ENCODE measurements at places on chromosomes 13 and 19.

GRCh38 chr19:18160971-18161635 is 8.1 kb downstream of the PIK3R2 start:
- DNase-seq: peak; percentile 94

- no peak for DNase-seq
Observed at GRCh38 chr13:65613004-65613403, 1617.1 kb downstream of the PCDH9 start.

DNA sequence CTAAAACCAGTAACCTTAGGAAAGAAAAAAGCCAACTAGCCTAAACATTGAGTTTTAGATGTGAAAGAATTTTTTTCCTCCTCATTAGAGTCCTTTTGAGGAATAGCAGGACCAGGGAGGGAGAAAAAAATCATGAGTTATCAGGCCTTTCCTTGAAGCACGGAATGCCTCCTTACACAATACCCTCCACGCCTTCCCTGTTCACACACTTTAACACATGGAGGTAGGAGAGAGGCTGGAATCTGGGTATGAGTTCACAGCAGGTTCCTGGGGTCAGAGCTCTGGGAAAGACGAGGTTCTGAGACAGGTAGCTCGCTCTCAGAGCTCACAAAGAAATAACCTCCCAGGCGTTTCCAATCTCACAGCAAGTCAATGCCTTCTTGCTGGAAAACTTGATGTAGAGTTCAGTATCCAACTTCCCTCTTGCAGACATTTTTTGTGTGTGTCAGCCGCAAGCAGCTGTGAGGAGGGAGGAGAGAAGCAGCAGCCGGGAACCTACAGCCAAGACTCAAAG is 716 bp downstream of the ZNF573 start:
- no peak for DNase-seq

DNA sequence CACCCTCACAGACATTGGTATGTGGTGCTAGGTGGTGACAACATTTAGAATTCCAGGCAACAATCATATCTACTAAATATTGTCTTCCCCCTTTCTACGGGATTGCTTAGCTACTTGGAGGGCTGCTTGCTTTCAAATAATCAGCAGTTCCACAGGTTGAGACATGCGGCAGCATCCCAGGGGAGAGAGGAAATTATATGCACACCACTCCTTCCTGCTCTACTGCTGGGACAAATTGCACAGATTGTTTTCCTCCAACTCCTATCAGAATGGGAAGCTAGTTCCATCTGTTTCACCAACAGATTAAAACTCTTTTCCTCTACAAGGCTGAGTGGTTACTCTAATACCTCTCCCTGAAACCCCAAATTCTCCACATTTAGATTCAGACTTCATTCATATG is 275.4 kb downstream of the DNAJC15 start:
- DNase-seq: no peak

GRCh38 chr19:2665103-2665502 is 37.4 kb downstream of the GNG7 start:
- DNase-seq: no peak

GRCh38 chr13:98563071-98563470 is 13.8 kb downstream of the STK24 start:
- no peak for DNase-seq

- DNase-seq: peak; percentile 88
Observed at GRCh38 chr19:2461751-2462634, 5.2 kb upstream of the LMNB2 start.

GRCh38 chr13:109383683-109384082 is 402.7 kb downstream of the IRS2 start:
- DNase-seq: no peak

- no peak for DNase-seq
Observed at GRCh38 chr13:98171900-98172589, 5.0 kb downstream of the RNF113B start.

- DNase-seq: no peak
Observed at GRCh38 chr13:59532405-59532804, 631.3 kb downstream of the DIAPH3 start.

DNA sequence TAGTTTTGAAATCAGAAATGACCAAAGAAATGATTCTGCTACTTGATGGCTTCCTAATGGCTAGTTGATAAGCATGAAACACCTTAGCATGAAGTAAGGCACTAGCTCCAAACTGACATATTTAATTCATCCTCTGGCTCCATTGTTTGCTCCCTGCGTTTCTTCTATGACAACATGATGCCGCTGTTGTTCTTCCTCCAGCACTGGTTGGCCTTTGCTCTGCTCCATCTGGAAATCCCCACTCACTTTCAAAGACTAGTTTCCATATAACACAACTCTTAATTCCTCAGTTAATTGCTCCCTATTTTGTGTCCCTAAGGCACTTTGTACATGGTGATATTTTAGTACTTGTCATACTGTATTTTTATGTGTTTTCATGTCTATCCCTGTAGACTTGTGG is 151.6 kb downstream of the GPC6 start:
- no peak for DNase-seq

DNA sequence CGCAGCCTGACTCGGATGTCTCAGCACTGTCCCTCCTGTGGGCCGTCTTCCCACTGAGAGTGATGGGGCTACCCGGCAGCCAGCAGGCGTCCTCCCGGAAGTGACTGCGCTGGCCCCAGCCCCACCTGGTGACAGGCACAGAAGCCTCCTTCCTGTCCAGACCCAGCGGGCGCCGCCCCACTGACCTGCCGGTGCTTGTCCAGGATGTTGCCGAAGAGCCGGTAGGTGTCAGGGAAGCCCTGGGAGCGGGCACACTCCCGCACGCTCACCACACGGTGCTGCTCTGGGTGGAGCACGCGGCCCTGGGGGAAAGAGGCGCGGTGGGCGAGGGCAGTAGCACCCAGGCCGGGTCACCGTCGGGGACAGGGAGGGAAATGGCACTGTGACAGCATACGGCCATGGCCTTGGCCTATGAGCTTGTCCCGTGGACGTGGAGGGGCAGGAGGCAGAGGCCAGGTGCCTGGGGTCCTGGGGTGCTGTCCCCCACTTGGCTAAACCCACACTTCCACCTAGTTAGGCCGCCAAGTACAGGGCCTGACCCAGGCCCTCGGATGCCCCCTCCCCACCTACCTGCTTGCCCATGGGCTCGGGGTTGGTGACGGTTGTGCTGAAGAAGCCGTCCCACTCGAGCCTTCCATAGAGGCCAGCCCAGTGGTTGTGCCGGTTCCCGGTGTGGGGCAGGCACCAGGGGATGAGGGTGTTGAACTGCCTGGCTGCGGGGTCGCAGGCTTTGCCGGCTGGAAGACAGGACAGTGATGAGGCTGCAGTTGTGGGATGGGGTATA is 16.0 kb upstream of the EIF3G start:
- DNase-seq: no peak

DNA sequence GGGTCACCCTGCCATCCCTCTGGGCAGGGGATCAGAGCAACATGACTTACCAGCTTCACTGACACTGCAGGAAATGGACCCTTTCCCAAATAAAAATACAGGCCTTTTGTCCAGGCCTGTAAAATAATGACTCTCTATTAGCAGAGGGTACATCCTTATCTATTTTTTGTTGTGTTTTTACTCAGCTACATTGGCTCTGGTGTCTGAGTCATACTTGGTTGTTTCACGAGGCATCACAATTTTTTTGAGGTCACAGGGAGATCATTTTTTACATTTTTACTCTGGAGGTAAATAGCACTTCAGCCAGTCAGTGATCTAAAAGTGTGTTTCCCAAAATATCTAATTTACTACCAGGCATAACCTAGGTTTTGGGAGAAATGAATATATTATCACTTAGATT is 6.9 kb upstream of the HTR2A start:
- DNase-seq: no peak

- no peak for DNase-seq
Observed at GRCh38 chr19:45753548-45753947, 15.5 kb downstream of the SIX5 start.
